Tibial nerve (tissue), 4 donors: ENCODE measurements at places on chromosomes 12 and 14. TPM values are rescaled to one million over a fixed set of nuclear protein-coding genes. Genes with fewer than 3 reads are reported as not detected.

OAS1 gene
- 8.2 TPM for total RNA-seq

DNA sequence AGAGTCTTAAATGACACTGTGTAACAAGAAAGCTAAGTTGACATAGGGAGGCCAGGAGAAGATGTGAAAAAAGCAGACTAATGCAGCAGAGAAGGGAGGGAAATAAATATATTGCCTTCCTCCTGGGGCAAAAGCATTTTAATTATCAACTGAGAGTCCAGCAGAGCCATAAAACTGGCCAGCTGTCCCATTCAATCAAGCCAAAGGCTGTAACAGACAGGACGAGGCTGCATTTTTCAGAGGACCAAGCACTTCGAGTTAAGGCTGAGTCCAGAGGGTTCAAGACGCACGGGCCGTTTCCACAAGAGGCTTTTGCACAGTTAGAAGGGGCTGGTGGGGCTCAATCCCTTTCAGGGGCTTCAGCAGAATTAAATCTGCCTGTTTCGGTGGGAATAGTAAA, 20.4 kb downstream of the MAP3K9 start:
- H3K4me3 ChIP-seq = no peak overlapping the region
- no peak for DNase-seq
- peaks cover 9% of the 10 kb centered on the region for H3K4me1 ChIP-seq
- H3K27me3 ChIP-seq = no peaks in the 10 kb centered on the region
- no peaks in the 10 kb centered on the region for H3K36me3 ChIP-seq
- H3K27ac ChIP-seq = no peak overlapping the region

DNA sequence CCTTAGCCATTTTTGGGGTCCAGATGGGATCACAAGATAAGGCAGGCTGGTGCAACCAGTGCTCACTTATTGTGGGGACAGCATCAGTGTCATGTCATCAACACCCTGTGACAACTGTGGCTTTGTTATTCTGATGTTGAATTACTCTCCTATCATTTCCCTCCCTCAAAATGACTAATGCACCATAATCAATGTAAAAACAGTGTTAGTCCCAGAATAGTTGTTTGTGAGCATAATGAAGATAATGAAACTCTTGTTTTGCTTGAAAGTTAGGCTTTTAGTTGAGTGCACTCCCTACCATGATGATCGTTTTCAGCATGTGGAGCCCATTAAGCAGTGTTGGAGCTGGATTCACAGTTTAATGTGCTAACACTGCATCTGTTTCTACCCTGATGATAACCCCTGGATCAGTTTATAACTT, 151.4 kb downstream of the TMTC2 start:
- H3K27ac ChIP-seq = no peak overlapping the region
- no peak for DNase-seq
- H3K36me3 ChIP-seq = no peaks in the 10 kb centered on the region
- no peaks in the 10 kb centered on the region for H3K4me1 ChIP-seq

GRCh38 chr12:95107362-95107761, 33.9 kb upstream of the NR2C1 start:
- H3K27me3 ChIP-seq = no peaks in the 10 kb centered on the region
- H3K4me3 ChIP-seq = no peak overlapping the region

DNA sequence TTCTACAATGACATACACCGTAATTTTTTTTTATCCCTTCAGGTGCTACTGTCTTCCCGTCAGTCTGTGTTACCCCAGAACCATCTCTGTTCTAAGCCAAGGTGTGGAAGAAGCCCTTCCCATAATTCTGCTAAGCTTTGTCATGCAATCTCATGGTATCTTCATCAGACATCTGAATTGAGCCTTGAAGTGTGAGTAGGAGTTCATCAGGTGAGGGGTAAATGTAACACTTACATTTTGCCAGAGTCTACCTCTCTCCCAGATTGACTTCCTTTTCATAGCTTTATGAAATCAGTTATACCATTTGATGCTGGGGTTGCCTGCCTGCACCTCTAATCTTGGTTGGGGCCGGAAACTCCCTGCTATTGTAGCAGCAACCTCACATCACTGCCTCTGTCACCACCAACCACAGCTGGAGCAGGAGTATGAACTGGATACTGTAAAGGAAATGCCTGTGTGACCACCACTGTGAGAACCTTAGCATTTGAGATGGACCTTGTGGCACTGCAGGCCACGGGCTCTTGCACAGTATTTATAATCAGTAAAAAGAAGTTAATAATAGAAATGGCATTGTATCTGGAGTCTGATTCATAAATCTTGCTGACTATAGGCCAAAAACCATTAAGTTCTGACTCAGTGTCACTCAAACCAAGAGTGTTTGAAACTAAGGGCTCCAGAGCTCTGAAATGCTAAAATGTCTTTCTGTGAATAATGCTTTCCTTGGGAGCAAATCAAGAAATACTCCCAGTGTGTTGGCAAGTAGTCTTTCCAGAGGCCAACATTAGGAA, 58.7 kb upstream of the STK38L start:
- no peaks in the 10 kb centered on the region for H3K36me3 ChIP-seq
- DNase-seq = no peak
- H3K4me1 ChIP-seq = no peaks in the 10 kb centered on the region
- H3K4me3 ChIP-seq = no peak overlapping the region

DNA sequence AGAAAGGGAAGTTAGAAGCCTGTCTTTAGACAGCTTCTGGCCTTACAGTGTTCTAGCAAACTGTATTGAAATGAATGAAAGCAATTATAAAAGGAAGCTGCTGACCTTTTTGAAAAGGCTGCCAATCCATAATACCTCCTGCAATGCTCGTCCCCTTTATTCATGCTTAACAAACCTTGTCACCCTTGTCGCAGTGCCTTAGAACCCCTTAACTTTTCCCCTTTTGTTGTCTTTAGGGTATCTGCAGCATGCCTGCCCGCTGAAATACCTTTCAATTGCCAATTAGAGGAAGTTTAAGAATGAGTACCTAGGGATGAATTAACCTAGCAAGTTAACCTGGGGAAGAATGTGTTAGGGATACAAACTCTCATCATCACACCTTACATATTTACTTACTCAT, 731.2 kb downstream of the RERGL start:
- H3K27ac ChIP-seq = no peak overlapping the region
- no peaks in the 10 kb centered on the region for H3K36me3 ChIP-seq
- H3K4me3 ChIP-seq = no peak overlapping the region
